Activated naive CD8-positive, alpha-beta T cell treated with anti-CD3 and anti-CD28 coated beads, Interleukin-2, amount 10 ng/mL, durations not matched to agents 7 days and 5 days (primary cell): ENCODE measurements at places on chromosomes 6 and 20. TPM values are rescaled to one million over a fixed set of nuclear protein-coding genes. Genes with fewer than 3 reads are reported as not detected.

Gene PRDM13
- not detected for total RNA-seq

Gene COL12A1
- not detected for total RNA-seq

Gene WFDC10B
- not detected for total RNA-seq

Gene DNAH8
- 0.11 TPM for total RNA-seq

Gene HCRTR2
- total RNA-seq, result not detected

Gene CASS4
- 14.2 TPM for total RNA-seq

Gene HLA-DRA
- total RNA-seq, result 26.1 TPM

Gene TMEM200A
- 1.3 TPM for total RNA-seq

Gene ZKSCAN8
- 30.7 TPM for total RNA-seq

Gene HDGFL1
- not detected for total RNA-seq

Gene SLC22A7
- total RNA-seq, result not detected

Gene C20orf204
- 9.8 TPM for total RNA-seq

Gene SCRT2
- total RNA-seq, result not detected

Gene FAXC
- not detected for total RNA-seq

Gene ORC3
- 32.2 TPM for total RNA-seq

Gene FRMD1
- not detected for total RNA-seq

Gene TRDN
- not detected for total RNA-seq

Gene CLIC5
- 6.0 TPM for total RNA-seq

Gene ITPR3
- 61.4 TPM for total RNA-seq

Gene ELOVL2
- total RNA-seq, result not detected

Gene KHDC1L
- not detected for total RNA-seq

Gene EDN3
- 0.39 TPM for total RNA-seq

Gene SLC4A11
- total RNA-seq, result 1.9 TPM

Gene TAPBP
- total RNA-seq, result 250 TPM

Gene SLCO4A1
- 61.9 TPM for total RNA-seq

Gene GGTLC1
- not detected for total RNA-seq

Gene C6orf58
- not detected for total RNA-seq

Gene SAPCD1
- total RNA-seq, result 13.1 TPM

Gene APOM
- 4.6 TPM for total RNA-seq

Gene RWDD2A
- 2.2 TPM for total RNA-seq

Gene PACRG
- total RNA-seq, result 0.58 TPM

Gene KCNS1
- total RNA-seq, result 0.08 TPM

Gene TRAPPC3L
- total RNA-seq, result not detected

Gene EYA2
- not detected for total RNA-seq

Gene CST4
- not detected for total RNA-seq

Gene XKR7
- not detected for total RNA-seq

Gene COL9A1
- not detected for total RNA-seq

Gene MUC21
- total RNA-seq, result not detected

Gene TMEM74B
- 3.5 TPM for total RNA-seq

Gene C20orf202
- 0.25 TPM for total RNA-seq

Gene TTLL9
- total RNA-seq, result not detected

Gene CAPN11
- not detected for total RNA-seq

Gene RALGAPA2
- 28.6 TPM for total RNA-seq

Gene PSMB1
- total RNA-seq, result 137 TPM

Gene SLC13A3
- 0.26 TPM for total RNA-seq

Gene CRISP2
- not detected for total RNA-seq

Gene OPN5
- total RNA-seq, result not detected

Gene POM121L2
- not detected for total RNA-seq
